ENCODE measurements at places on chromosomes 11 and 22.

DNA sequence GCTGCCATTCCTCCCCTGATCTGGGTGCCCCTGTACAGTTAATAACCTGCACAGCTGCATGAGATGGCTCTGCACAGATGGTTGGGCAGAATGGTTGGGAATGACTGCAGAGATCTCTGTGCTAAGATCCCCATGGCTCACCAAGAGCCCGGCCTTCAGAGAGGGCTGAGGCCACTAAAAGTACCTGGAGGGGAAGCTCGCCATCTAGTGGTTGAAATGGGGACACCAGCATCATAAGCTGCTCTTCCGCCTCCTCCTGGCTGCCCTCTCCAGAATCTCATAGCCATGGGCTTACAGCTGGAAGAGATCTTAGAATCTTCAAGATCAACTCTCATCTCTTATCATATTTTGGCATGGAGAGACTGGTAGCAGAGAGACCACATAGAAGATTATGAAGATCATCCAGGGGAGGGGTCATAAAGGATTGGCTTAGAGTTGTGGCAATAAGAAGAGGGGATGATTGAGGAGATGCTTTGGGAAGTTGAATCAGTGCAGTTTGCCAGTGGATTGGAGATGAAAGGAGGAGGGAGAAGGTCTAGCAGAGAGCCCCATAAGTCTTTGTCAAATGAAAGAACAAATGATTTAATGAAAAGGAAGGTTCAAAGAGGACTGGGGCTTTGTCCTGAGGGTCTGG is 22.0 kb upstream of the TLCD5 start:
- DNase-seq: no peak

- no peak for DNase-seq
Observed at GRCh38 chr11:102393272-102393730, 46.3 kb downstream of the BIRC2 start.

DNA sequence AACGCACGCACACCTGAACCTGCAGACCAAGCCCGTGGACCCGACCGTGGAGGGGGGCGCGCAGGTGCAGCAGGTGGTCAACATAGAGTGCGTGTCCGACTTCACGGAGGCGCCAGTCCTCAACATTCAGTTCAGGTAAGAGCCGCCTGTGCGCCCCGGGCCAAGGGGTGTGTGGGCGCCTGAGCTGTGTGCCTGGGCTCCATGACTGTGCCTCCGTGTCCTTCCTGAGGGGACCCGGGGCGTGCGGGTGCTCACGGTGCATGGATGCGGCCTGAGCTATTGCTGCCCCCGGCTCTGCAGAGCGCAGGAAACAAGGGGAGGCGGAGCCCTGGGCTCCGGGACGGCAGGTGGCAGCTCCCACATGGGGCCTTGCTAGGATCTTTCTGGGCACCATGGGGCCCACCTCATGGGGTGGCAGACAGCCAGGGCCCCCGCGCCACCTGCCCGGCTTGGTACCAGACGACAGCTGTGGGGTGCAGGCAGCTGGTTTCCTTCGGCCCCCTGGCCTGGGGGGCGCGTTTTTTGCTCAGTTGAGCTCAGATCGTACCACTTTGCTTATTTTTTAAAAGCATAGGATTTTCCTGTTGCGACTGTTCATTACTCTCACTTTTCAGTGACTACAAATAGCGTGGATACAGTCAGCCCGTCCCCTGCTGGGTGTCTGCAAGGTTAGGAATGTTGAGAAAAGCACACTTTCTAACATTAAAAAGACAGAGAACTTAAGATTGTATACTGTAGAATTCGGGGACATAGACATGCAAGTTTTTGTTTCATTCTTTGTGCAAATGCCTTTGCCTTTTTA is 28.3 kb downstream of the MUC6 start:
- DNase-seq: no peak

DNA sequence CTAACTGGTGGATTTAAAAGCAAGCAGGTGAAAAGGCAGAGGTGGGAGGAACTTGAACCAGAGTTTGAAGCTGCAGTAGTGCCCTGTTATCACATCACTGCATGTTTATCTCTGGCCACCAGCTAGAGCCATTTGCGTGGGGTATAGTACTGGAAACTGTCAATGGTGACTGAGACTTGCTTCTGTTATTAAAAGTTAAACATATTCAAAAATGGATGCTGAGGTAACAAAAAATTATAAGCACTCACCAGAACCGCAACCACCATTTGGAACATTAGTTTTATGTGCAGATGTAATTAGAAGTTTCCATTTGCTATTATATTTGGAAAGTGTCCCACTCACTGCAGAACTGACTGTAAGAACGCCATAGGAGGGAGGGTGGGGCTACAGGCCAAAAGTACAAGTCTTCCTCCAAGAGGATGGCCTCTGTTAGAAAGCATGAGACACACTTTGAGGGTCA is 1.2 kb upstream of the CD59 start:
- DNase-seq: no peak

- no peak for DNase-seq
Observed at GRCh38 chr11:115974703-115975102, 470.5 kb upstream of the CADM1 start.

GRCh38 chr22:26339755-26340154 is 89.3 kb upstream of the ASPHD2 start:
- DNase-seq: no peak

DNA sequence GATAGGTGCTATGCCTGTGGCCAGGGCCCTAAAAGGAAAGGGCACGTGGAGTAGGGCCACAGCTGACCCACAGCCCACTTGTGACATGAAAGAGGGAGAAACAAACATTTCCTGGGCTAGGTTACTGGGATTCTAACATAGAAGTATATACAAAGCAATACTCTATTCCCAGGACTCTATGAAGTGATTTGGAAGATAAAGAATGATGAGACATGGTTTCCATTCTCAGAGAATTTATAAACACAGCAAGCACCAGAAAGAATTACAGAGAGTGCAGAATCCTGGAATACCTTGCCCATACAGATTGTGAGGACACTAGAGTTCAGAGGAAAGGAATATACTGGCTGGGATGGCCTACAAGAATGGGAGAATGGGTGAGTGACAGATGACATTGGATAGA is 86.4 kb downstream of the KIRREL3 start:
- no peak for DNase-seq

- no peak for DNase-seq
Observed at GRCh38 chr11:88478136-88478815, 140.7 kb upstream of the CTSC start.

DNA sequence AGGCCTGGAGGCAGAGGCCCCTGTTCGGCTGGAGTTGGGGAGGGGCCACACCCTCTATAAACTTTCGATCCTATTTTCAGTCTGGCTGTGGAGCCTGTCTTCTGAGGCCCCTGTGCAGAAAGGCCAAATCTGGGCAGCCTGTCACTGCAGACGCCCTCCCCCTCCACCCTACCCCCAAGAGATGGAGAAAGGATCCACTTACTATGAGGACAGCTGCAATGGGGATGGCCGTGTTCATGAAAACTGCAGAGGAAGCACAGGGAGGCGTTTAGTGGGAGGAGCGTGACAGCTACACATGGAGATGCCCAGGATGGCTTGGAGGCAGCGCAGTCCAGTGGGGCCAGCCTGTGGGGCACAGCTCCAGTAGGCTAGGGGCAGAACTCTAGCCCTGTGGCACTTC is 43.5 kb upstream of the KCNJ11 start:
- no peak for DNase-seq

DNA sequence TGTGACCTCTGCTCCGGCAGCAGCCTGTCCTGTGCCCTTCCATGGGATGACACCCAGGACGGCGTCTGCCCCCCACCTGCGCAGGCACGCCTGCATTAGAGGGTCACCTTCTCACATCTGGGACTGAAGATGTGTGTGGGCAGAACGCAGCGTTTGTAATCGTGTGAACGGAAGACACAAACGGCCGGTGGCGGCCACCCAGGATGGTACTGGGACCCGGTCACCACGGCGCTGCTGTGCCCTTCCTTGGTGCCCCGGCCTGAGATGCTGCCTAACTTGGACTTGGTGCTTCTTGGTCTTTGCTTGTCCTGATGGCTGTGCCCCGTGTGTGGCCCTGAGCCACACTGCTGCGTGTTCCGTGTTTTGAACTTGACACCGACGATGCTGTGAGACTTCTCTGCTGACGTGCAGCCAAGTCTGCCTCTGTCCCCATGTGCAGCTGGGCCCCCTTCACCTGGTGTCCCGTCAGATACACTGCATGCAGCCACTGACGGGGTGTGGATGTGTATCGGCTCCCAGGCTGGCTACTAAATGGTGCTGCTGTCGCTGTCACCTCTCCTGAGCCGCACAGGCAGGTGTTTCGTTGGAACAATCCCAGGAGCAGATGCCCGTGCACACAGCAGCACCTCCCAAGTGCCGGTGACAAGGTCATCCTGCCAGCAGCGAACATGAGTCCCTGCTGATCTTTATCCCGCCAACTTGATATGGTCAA is 21.4 kb downstream of the YPEL1 start:
- no peak for DNase-seq

DNA sequence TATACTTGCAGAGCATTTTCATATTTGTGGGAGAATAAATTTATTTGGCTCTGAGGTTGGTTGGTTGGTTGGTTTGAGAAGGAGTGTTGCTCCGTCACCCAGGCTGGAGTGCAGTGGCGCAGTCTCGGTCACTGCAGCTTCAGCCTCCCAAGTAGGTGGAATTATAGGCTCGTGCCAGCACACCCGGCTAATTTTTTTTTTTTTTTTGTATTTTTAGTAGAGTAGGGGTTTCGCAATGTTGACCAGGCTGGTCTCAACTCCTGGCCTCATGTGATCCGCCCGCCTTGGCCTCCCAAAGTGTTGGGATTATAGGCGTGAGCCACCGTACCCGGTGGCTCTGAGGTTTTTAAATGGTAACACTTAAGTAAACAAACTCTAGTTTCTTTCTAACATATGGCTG is 161.1 kb downstream of the TEAD1 start:
- no peak for DNase-seq

- DNase-seq: no peak
Observed at GRCh38 chr11:129639300-129639699, 176.3 kb upstream of the TMEM45B start.

DNA sequence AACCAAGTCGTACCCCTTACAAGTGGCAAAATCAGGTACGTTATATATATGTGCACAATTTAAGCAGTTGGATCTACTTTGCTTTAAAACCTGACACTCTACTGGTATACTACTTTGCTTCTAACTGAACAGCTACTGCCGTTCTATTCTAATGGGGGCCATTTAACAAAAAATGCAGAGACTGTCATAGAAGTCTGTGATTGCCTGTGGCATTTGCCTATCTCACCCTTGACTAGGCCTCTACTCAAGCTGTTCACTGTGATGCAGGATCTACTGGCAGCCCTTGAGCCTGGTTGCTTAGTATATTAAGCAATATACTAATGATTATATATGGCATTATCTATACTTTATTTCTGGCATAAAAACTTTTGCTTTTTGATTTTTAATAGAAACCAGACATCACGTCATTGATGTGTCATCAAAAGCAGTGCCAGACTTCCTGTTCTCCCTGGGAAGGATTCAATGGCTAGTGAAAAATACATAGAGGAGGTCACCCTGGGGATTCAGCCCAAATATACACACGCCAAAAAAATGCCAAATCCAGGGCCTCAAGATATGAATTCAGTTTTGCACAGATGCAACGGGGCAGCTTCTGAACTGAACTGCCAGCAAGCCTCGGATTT is 40.0 kb upstream of the FIBIN start:
- no peak for DNase-seq

DNA sequence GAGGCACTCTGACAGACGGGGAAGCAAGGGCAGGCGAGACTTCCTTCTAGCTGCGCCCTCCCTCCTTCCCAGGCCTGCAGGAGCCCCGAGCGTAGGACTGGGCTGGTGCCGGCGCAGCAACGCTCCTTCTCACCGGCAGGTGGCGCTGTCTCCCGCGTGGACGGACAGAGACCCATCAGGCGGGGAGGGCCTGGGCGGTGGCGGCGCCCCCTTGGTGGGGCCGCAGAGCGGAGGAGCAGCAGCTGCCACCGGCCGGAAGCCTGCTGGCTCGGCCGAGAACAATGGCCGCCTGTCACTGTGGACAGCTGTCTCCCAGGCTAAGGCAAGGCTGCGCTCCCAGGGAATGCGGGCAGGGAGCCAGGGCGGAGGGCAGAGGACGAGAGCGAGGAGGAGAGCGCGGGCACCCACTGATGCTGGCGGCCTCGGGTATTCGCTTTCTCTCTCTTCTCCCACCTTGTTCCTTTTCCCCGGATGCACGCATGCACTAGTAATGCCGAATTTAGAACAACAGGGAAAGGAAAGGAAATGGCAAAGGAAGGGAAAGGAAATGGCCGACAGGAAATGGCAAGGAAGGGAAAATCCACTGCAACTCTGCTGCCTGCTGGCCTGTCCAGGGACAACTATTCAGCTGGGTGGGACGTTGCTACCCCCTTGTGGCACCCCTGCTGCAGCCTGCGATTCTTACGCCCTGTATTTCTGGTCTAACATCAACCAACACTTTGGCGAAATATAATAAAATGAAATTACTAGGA is 14.4 kb downstream of the PPM1F start:
- peak; percentile 73 for DNase-seq

DNA sequence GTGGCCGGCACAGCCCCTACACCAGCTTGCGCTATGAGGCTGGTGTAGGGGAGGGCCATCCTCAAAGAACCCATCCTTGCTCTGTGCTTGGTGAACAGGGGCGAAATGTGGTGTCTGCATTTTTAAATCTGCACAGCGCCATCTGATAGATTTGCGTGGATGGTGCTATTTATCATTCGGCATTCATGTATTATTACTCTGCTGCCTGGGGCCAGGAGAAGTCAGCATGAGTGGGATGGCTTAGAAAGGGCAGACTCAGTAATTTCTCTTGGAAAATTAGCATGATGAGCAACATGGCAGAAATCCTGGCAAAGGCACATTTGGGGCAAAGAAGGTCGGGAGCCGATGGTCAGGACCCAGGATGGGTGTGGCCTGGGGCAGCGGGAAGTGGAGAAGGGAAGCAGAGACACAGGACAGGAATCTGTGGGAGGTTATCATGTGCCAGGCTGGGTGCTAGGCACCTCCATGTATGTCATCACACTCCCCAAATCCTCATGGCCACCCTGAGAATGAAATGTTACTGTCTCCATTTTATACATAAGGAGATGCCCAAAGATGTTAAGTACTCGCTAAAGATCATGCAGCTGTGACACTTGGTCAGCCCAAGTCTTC is 149.0 kb downstream of the CEP164 start:
- no peak for DNase-seq

- no peak for DNase-seq
Observed at GRCh38 chr11:64789331-64790204, 11.2 kb upstream of the SF1 start.

GRCh38 chr11:11860103-11860979 is 18.6 kb downstream of the USP47 start:
- no peak for DNase-seq

DNA sequence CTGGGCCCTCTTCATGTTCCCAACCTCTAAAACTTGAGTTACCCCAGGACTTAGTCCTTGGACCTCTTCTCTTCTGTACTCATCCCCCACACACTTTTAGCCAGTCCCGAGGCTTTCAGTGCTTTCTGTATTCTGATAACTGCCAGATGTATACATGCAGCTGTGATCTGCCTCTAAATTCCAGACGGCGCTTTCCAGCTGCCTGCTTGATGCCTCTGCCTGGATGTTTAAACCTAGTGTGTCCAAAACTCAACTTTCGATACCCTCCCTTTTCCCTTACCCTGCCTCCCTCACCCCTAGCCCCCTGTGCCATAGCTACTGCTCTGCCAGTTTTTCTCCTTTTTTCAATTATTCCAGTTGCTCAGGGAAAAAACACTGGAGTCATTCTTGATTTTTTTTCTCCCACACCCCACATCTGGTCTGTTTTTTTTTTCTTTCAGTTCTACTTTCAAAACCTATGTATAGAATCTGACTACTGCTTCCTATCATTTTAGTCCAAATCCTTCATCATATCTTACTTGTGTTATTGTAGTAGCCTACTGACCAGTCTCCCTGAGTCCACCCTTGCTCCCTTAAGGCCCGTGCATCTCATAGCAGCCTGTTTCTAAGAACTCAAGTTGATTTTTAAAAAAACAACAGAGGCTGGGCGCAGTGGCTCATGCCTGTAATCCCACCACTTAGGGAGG is 32.9 kb upstream of the TECTA start:
- no peak for DNase-seq

Data from stimulated activated CD8-positive, alpha-beta memory T cell treated with anti-CD3 and anti-CD28 coated beads, Interleukin-4, amount 100 ng/mL, for 4 hours (primary cell).